ENCODE measurements at places on chromosomes 1 and 21. TPM values are rescaled to one million over a fixed set of nuclear protein-coding genes. Genes with fewer than 3 reads are reported as not detected.

Gene UBE2U
- total RNA-seq = not detected

Gene CD1D
- 1.1 TPM for total RNA-seq

Gene TPTE
- not detected for total RNA-seq

Gene KRTAP7-1
- not detected for total RNA-seq

Gene NPPB
- not detected for total RNA-seq

Gene CELA2B
- total RNA-seq = not detected

Gene ETNK2
- 3.8 TPM for total RNA-seq

Gene CASQ2
- 160 TPM for total RNA-seq

Gene SH2D1B
- total RNA-seq = not detected

Gene RIMS3
- total RNA-seq = 5.3 TPM

Gene MCOLN3
- 10.8 TPM for total RNA-seq

Gene TNFRSF14
- 37.5 TPM for total RNA-seq

Gene TMEM61
- not detected for total RNA-seq

Gene CTTNBP2NL
- total RNA-seq = 15.1 TPM

Gene CELSR2
- total RNA-seq = 10.8 TPM

Gene TMEM82
- not detected for total RNA-seq
